Fibroblast of the conjunctiva (primary cell): ENCODE measurements at places on chromosomes 1 and 21.

DNA sequence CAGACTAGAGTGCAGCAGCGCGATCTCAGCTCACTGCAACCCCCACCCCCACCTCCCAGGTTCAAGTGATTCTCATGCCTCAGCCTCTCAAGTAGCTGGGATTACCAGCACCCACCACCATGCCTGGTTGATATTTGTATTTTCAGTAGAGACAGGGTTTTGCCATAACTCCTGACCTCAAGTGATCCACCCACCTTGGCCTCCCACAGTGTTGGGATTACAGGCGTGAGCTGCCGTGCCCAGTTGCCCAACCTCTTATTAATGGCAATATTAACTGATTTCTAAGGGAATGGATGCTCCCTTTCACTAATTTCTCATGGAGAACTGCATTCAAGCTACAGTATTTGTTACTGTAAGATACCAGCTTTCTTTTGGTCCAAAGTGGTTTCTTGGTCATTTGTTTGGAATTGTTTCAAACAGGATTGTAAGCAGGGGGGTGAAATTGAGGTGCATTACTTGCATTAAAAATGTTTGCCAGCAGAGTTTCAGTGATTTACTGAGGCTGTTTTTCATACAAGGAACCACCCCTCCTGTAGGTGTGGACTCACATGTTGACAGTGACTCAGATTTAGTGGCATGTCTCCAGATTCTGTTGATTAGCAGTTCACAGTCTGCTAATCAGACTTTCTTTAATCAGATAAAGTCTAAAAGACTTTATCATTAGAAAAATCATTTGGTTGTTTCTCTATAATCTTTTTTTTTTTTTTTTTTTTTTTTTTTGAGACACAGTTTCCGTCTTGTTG lies 3.9 kb upstream of the TGFBR3 start:
- DNase-seq: no peak

DNA sequence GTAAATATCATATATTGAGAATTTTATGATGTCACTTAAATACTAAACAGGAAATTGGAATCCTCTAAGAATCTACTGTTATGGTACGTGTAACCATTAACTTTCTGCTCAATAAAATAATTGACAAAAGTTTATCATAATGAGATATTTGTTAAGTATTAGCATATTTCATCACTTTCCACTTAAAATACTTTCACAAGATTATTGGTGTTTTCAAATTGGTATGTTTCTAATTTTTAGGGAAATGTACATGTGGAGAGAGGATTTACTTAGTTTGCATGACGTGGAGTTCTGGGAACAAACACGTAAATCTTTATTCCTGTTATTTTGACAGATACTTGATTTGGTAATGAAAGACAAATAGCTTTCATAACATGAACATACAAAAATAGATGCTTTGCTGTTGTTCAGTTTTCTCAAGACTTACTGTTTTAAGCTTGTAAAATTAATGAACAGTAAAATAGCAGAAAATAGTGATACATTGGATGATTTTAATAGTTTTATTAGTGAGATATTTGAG lies 1.6 kb downstream of the SRSF11 start:
- no peak for DNase-seq

GRCh38 chr1:37661401-37661800 lies 26.7 kb upstream of the RSPO1 start:
- DNase-seq: no peak

DNA sequence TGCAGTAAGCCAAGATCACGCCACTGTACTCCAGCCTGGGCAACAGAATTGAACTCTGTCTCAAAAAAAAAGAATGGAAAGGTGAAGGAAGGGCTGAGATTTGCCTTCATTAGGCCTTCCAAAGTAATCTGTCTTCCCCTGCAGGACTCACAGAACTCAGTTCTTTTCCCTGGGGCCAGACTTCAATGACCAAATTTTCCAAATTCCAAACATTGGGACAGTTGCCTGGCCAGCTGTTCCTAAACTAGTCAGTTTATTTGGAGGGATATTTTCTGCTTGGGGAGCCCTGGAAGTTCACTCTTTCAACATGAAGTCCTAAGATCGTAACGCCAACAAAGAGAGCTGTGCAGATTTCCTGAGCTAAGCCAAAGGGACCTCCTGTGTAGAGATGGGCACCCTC lies 5.4 kb upstream of the DEDD start:
- DNase-seq: no peak

GRCh38 chr1:192443616-192444015 lies 126.8 kb downstream of the RGS21 start:
- DNase-seq: no peak

DNA sequence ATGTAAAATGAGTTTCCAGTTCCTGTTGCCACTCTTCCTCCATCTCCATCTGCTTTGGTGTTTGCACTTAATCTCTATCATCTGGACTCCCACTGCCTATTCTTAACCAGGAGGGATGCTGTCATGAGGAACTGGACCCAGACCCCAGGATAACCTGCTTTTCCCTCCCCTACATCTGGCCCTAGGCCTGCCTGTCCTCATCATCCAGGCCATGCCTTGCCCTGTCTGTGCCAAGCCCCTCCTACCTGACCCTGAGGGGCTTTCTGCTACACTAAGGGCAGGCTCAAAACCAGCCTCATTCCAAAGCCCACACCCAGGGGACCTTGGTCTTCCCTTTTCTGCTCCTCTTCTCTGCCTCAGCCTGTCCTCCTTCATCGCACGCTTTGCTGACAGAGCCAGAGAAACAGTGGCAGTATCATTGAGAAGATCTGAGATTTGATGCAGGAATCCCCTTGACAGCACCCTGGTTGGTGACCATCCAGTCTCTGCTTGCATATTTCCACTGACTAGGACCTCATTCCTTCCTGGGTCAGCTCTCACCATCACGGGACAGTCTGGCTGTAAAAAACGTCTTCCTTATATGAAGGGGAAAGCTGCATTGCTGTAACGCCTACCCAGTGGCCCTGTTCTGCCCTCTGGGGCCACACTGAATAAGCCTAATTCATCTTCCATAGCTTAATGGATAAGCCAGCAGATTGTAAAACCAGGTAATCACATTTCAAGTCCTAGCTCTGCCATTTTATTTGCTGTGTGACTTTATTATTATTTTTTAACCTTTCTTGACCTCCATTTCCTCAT lies 38.8 kb downstream of the PLXNA2 start:
- DNase-seq: no peak

DNA sequence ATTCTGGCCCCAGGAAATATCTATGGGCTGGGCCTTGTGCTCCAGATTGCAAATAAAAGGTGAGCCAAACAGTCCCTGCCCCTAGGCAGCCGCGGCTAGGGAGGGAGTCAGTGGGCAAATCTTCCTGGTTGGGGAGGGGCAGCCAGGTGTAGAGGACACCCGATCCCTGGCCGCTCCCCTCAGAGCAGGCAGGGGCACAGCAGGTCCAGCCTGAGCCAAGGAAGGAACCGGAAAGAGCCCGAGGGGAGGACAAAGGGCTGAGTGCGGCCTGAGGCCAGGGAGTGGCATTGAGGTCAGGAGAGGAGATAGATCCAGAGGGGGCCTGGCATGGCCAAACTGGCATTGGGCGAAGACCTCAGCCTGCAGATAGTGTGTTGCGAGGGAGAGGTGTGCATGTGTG lies 36.6 kb upstream of the ARF1 start:
- DNase-seq: no peak

GRCh38 chr1:42891465-42892138 lies 45.2 kb downstream of the ZNF691 start:
- no peak for DNase-seq

DNA sequence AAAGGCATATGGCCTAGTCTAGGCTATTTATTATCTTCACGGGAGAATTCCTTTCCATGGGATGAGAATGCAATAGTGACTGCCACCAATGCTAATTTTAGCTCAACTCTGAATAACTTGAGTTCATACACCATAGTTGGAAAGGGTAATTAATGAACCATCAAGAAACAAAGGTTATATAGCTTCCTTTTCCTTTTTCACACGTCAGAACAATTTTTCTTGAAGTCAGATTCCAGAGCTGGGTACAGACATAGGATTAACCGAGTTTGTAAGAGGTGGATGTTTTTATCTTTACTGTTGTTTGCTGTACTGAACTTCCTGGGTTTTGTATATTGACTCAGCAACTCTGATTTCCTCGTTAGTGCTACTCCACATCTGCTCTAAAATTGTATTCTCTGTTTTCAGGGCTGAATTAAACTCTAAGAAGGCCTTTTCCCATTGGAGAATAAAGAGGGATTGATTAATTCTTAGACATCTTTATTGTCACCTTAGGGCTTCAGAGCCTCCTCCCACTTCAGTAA lies 262.0 kb downstream of the NUF2 start:
- no peak for DNase-seq

GRCh38 chr1:61561666-61562065 lies 163.3 kb downstream of the TM2D1 start:
- DNase-seq: peak; percentile 37

- no peak for DNase-seq
Observed at GRCh38 chr1:33860671-33861070, 3.2 kb upstream of the HMGB4 start.
